ENCODE measurements at places on chromosomes 3 and 15. TPM values are rescaled to one million over a fixed set of nuclear protein-coding genes. Genes with fewer than 3 reads are reported as not detected.

DNA sequence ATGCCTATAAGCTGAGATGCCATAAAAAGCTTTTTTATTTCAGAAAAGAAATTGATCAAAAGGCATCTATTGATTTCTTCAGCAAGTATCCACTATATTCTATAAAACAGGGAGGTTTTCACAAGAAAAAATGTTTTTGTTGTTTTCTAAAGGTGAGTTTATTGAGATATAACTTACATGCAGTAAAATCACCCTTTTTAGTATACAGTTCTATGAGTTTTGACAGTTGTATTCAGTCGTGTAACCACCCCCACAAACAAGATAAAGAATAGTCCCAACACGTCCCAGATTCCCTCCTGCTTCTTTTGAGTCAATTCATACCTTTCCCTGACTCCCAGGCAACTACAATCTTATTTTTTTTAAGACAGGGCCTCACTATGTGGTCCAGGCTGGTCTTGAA lies 7.8 kb downstream of the INTS14 start:
- DNase-seq, result no peak
- H3K36me3 ChIP-seq, result peaks cover 70% of the 10 kb centered on the region
- H3K4me3 ChIP-seq, result no peak overlapping the region
- H3K27me3 ChIP-seq, result no peaks in the 10 kb centered on the region
- no peaks in the 10 kb centered on the region for H3K4me1 ChIP-seq

- H3K4me3 ChIP-seq, result no peak overlapping the region
- H3K36me3 ChIP-seq, result peaks cover 48% of the 10 kb centered on the region
- no peaks in the 10 kb centered on the region for H3K27me3 ChIP-seq
- no peak overlapping the region for H3K27ac ChIP-seq
- DNase-seq, result no peak
Measured at GRCh38 chr15:70088887-70089691, 8.6 kb downstream of the TLE3 start.

- H3K36me3 ChIP-seq, result peaks cover 10% of the 10 kb centered on the region
- H3K27me3 ChIP-seq, result no peaks in the 10 kb centered on the region
- no peak overlapping the region for H3K4me3 ChIP-seq
- no peaks in the 10 kb centered on the region for H3K4me1 ChIP-seq
Measured at GRCh38 chr3:111956995-111957734, 21.7 kb upstream of the ABHD10 start.

DNA sequence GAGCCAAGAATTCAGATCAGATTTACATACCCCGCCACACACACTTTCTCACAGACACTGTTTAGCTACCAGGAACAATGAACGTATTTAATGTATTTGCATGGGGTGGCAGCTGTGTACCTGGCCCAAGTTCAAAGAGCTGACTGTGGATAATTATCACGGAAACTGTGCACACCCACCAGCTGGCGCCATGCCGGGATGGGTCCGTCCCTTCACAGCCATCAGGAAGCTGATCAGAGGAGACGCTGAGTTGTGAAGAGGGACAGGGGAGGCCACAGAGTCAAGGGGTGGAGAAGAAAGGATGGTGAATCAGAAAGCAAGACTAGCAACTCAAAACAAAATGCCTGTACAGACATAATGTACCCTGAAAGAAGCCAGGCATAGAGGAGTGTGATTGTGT lies 13.1 kb upstream of the PLA2G4D start:
- no peaks in the 10 kb centered on the region for H3K36me3 ChIP-seq
- no peaks in the 10 kb centered on the region for H3K27me3 ChIP-seq
- H3K4me3 ChIP-seq, result no peak overlapping the region

The SCAANT1 gene
- total RNA-seq, result not detected

The TTLL13 gene
- not detected for total RNA-seq

The GCHFR gene
- 55.2 TPM for total RNA-seq

All from upper lobe of right lung (tissue), 1 donor.